ENCODE measurements at places on chromosomes 1 and 21.

- no peak for DNase-seq
Observed at GRCh38 chr21:28580585-28580984, 412.1 kb downstream of the LTN1 start.

GRCh38 chr1:209463441-209463840 lies 120.1 kb upstream of the CAMK1G start:
- DNase-seq, result no peak

- peak; percentile 97 for DNase-seq
Observed at GRCh38 chr1:52056163-52056936, at the start of gene BTF3L4. Gene BTF3L4, plus strand, starts transcription at chr1:52056295. Its CDS starts 3,553 bp downstream, at chr1:52059848.

- no peak for DNase-seq
Observed at GRCh38 chr21:44345495-44345894, 6.3 kb upstream of the CFAP410 start.

- DNase-seq, result no peak
Observed at GRCh38 chr21:26710155-26710554, 135.1 kb downstream of the ADAMTS1 start.

GRCh38 chr1:10232163-10232562 lies 21.8 kb downstream of the KIF1B start:
- DNase-seq, result no peak

- DNase-seq, result no peak
Observed at GRCh38 chr21:35920436-35920835, 139.9 kb downstream of the SETD4 start.

DNA sequence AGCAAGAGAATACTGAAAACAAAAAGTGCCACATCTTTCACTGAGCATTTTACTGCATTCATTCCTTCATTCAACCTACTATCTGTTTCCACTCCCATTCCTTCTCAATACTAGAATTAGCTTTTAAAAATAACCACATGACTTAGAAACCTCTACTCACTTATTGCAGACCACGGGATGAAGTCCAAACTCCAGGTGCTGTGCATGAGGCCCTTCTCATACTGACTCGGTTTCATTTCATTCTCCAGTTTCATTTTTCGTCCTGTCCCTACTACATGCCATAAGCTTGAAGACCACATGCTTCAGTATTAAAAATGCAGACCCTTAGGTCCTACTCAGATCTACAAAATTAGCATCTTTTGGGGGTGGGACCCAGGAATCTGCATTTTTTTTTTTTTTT lies 2.3 kb upstream of the BACH1 start:
- no peak for DNase-seq

DNA sequence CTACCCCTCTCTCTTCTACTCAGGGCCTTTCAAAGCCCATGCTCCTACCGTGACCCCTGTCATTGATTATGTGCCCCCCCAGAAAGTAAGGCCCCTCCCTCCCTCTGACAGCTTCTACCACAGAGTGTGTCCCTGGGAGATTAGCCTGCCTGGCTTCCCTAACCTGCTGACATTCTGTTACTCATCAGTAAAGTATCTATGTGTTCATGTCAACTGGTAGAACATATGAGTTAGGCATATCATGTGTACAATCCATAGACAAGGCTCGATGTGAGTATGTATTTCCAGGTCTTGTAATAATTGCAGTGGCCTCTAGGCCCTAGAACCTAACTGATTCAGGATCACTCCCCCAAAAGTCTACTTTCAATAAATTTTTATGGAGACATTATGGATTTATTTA lies 120.0 kb downstream of the GIPC2 start:
- no peak for DNase-seq

Measured in activated CD4-positive, alpha-beta T cell treated with anti-CD3 and anti-CD28 coated beads, Interleukin-2, amount 10 ng/mL, durations not matched to agents 7 days and 5 days (primary cell).